ENCODE measurements at places on chromosomes 1 and 21.

DNA sequence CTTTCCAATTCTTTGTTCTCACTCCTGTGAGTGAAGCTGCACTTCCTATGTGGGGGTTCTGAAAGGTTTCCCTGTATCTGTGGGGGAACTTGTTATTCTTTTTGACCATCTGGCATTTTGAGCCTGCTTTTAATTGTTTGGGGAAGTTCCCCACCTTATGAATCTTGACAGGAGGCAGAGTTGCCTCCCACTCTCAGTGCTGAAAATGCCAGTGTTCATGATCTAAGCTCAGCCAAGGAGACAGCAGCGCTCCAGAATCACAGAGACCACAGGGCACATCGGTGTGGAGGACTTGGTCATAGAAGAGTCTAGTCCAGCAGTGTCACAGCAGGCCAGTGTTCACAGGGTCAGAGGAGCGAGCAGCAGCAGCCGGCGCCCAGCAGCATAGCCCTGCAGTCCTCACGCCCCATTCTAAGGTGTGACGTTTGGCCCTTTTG lies 63.8 kb upstream of the PRDX6 start:
- DNase-seq = no peak

- peak; percentile 85 for DNase-seq
These were observed 12.2 kb downstream of the UBE2U start for GRCh38 chr1:64215576-64215975.

- DNase-seq = no peak
These were observed 4.3 kb upstream of the CD1D start for GRCh38 chr1:158176399-158176798.

DNA sequence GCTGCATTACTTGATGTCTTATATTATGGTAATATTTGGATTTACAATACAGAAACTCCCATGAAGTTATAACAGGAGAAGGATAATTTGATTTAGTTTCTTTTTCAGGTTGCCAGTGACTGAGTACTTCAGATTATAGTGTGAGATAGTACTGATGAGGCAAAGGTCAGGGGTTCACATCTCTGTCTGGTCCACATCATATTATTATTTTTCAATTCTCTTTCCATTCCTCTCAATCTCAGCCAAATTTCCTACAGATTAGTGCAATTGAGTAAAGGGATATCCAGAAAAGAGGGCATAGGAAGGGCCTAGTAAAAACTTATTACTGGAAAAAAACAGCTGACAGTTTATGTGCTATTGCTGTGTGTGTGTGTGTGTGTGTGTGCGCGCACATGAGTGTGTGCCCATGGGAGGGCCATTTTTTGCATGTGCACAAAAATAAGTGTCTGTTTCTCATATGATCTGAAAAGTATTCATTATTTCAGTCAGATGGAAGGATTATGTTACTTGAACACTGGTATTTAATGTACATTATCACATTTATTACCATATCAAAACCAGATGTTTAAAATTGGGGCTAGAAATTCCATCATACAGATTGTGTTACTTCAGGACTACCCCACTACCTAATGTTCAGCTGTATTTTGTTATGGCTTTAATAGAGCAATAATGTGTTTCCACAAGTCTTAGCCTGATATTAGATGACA lies 78.3 kb upstream of the KCNK2 start:
- no peak for DNase-seq

DNA sequence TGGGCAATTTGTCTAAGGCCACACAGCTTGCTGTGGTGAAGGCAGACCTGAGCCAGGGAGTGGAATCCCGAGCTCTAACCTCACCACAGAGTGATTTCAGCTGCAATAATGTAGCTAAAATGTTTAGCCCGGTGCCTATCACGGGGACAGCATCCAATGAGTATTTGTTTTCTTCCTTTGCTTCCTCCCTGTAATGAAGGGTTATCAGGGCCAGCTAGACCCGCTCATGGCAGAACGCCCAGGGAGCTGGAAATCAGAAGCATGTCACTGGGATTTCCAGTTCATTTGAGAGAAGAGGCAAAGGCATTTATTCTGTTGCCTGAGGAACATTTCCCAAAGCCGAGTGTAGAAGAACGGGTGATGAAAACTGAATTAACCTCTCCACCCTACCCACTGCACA lies 183.1 kb downstream of the ZSCAN20 start:
- DNase-seq = no peak

DNA sequence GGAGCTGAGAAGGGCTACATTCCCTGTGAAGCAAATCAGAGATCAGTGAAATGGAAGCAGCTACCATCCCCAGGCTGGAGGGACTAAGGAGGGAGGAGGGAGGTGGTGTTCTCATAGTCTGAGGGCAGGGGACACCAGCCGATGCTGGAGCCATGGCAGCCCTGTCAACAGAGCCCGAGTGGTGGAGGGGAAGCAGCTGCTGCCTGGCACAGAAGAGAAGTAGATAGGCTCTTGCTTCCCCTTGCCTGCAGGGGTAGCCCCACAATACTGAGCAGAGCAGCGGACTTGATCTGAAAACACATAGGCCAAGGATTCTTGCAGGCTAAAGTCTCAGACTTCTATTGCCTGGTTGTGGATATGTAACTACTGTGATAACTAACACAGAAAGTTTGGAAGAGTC lies 255.1 kb downstream of the FGGY start:
- no peak for DNase-seq

Data from RCC 7860 (cell line).